A172 (cell line): ENCODE measurements at places on chromosomes 5 and 9.

GRCh38 chr5:33235304-33235703 is 205.5 kb upstream of the TARS1 start:
- DNase-seq: no peak

- DNase-seq: no peak
Measured at GRCh38 chr5:50655810-50656205, 10.6 kb upstream of the PARP8 start.

GRCh38 chr9:126952205-126952977 is 37.8 kb downstream of the RALGPS1 start:
- DNase-seq: no peak

GRCh38 chr5:42631241-42631640 is 125.4 kb upstream of the CCDC152 start:
- no peak for DNase-seq

DNA sequence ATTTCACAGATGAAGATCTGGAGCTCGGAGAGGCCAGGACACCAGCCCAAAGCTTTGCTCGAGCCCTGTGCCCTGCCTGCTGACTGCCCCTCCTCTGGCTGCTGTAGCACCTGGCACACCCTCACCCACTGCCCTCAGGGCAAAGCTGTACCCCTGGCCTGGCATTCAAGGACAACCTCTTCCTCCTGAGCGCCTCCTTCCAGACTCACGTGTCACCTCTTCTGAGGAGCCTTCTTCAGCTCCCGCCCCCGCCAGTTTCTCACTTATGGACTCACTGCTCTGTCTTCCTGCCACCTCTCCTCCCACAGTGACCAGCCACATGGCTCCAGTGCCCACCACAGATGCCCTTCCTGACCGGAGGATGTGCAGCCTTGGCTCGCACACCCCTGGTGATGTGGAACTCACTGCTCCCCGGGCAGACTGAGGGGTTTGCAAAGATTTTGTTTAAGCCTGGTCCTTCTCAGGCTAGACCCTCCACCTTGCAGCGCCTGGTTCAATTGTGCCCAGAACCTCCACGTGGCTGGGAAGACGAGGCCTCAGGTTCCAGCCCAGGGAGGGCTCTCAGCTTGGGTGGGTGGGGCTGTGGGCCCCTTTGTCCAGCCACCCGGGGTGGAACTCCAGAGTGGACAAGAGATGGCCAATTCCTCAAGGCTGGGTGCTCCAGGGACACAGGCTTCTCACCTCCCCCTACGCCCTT is 46.6 kb upstream of the PHYKPL start:
- no peak for DNase-seq

GRCh38 chr9:13281356-13282016 is 2.0 kb upstream of the MPDZ start:
- DNase-seq: no peak

- DNase-seq: peak; percentile 30
Measured at GRCh38 chr5:95900383-95900958, 61.2 kb downstream of the ELL2 start.

- DNase-seq: no peak
Measured at GRCh38 chr9:136847088-136847825, 2.0 kb upstream of the PHPT1 start.

DNA sequence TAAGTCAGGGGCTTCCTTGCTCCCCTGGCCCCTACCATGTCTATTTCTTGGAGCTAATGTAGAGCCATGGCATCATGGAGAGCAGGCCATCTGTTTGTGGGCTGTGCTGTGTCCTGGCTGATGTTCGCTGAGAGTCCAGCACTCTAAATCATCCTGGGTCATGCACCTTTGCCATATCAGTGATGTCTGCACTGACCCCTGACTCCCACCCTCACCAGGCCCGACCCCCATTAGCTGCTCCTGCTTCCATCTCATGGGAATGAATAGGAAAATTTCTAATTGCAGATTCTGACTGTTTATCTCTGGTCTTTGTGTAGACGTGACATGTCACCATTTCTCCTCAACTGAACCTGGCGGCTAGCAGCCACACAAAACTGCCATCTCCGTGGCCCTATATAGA is 236.9 kb downstream of the NSG2 start:
- no peak for DNase-seq

- no peak for DNase-seq
Measured at GRCh38 chr5:150777685-150778084, 872 bp upstream of the SMIM3 start.

- no peak for DNase-seq
Measured at GRCh38 chr5:73816656-73817420, 190.8 kb downstream of the ARHGEF28 start.

DNA sequence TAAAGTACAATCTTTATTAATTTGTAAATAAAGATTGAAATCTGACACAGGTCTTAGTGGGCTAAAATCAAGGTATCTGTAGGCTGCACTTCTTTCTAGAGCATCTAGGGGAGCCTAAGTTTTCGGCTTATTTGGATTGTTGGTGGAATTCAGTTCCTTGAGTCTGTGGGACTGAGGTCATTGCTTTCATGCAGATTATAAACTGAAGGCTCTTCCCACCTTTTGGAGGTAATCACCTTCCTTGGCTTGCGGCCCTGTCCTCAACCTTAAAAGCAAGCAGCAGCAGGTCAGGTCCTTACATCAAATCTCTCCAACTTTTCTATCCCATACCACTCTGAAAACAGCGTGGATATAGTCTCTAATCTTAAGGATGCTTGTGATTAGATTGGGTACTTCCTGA is 25.9 kb downstream of the MAT2B start:
- no peak for DNase-seq

GRCh38 chr9:100584951-100585350 is 7.1 kb downstream of the CAVIN4 start:
- no peak for DNase-seq

GRCh38 chr9:92265154-92265553 is 28.3 kb downstream of the IARS1 start:
- peak; percentile 24 for DNase-seq

DNA sequence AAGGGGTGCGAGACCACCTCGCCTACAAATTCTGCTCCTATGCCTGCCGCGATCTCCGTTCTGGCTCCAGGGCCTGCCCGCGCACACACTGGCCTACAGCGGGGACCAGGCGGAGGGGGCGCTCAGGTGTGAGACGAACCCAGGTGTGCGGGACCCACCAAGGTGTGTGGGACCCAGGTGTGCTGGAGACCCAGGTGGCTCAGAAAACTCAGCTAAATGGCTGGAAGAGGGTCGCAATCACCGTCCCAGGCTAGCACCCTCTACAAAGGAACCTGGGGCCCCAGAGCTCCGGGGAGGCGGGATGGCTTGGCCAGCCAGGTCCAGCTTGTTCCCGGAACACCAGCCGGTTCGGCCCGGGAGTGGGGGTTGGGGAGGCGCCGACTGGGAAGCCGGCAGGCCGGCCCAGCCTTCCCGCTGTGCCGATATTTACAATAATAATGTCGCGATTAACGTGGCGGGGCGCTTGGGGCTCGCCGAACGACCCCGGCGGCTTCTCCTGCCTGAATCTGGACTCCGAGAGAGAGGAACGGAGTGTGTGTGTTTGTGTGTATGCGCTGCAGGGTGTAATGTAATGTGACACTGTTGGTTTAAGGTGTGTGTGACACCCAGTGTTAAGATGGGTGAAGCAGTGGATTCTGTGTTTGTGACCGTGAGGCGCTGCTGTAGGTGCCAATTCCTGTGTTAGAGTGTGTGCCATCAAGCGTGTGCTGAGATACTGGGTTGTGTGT is 1.4 kb downstream of the PCDH1 start:
- DNase-seq: no peak

DNA sequence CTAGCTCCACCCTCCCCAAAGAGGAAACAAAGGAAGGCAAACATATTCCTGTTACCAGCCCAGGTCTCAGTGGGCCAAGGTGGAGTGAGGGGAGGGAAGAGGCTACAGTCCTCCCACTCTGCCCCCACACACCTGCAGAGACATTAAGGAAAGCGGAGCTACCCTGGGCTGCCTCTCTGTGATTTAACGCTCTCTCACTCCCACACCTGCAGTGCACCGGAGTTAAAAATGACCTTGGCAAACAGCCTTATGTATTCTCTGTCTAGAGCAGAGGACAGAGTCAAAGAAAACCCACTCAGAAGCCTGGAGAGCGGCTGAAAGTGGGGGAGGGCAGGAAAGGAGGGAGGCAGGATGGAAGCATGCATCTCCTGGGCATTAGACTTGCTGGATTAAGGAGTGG is 32.7 kb downstream of the KCNIP1 start:
- no peak for DNase-seq

- no peak for DNase-seq
Measured at GRCh38 chr9:81607593-81608288, 81.6 kb downstream of the TLE1 start.

GRCh38 chr9:136029556-136029955 is 65.5 kb downstream of the NACC2 start:
- no peak for DNase-seq

DNA sequence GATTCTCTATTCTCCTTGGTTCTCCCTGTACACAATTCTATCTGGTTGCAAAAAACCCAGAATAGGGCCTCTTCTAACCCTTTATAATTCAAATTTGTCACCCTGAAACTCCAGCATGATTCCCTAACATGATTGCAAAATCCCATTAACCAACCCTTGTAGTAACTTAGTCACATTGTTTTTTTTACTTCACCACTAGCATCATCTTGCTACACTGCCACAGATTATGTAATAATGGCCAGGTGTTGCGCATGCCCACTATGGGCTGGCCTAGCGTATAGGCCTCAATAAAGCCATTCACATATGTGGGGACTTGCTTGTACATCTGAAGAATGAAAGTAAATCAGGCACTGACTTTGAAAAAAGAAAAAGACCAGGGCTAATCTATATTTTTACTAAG is 25.7 kb downstream of the FAM170A start:
- DNase-seq: no peak

GRCh38 chr5:179616002-179616594 is 7.4 kb downstream of the HNRNPH1 start:
- no peak for DNase-seq

DNA sequence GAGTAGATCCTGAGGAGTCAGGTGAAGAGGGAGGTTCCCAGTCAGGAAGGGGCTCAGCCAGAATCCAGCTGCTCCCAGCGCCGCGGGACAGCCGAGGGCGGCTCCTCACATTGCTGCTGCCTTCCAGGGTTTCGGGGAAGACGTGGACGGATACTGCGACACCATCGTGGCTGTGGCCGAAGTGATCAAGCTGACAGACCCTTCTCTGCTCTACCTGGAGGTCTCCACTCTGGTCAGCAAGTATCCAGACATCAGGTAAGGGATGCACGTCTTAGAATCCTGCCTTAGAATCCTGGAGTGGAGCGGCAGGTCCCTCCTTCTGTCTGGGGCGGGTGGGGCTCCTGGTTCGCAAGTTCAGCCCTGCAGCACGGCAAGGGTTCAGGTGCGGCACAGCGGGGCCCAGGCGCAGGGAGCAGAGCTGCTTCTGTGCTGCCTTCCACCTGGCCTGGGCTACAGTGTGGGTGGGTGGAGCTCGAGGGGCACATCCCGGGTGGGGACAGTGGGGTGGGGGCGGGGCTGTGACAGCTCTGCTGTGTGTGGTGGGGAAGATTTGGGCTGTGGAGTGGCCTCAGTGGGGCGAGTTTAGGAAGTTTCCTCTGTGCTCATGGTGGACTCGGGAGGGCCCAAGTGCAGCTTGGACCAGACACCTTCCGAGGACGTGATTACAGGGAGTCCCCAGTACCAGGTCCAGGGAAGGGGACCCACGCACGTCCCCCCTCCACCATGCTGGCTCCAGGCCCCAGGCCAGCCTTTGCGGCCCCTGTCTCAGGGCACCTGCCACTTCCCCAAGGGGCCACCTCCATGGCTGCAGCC is 22.8 kb downstream of the EXOC3 start:
- no peak for DNase-seq

DNA sequence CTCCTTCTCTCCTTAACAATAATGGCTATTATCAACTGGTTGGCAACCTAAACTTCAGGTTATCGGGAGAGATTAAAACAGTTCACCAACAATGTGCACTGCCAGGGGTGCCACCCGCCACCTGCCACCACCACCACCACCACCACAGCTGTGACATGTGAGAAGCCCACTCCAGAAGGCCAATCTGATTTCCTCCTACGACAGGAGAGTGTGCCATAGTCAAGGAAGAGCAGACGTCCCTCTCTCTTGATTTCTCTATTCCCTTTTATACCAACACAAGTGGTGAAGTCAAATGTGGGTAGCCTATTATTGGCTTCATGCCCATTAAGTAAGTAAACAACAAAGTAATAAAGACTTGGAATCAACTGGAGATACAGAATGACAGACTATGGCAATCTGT is 22.4 kb downstream of the GNAQ start:
- DNase-seq: no peak

DNA sequence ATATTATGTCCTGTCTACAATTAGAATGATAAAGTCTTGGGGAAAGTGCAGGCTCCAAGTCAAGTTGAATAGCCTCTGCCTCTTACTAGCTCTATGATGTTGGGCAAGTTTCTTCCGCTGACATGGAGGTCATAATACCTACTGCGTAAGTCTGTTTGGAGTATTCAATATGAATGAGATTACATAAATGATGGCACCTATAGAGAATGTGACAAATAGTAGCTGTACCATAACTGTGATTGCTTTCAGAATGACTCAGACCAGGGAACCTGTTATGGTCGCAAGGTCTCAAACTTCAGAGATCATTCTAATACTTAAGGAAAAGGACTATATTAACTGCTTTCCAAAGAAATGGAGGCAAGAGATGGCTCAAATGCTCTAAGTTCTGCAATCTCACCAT is 94.0 kb upstream of the ABCA1 start:
- DNase-seq: no peak

GRCh38 chr9:84254972-84255371 is 85.6 kb downstream of the SLC28A3 start:
- DNase-seq: no peak

GRCh38 chr9:134372581-134373267 is 46.5 kb downstream of the RXRA start:
- DNase-seq: peak; percentile 75

DNA sequence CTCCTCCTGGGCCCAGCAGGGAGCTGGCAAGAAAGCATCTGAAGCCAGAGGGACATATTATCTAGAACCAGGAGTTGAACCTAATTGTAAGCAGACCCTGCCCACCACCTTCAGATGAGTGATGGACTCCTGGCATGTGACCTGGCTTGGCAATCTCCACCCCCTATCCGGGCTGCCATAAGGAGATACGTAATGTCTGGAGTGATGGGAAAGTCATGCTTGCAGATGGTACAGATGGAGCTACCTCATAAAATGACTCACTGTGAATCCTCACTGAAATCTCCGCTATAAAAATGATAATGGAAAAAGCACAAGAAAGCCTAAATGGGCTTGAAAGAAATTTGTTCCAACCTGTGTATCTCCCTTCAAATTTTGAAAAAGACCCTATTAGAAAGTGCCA is 157.5 kb downstream of the DMRT2 start:
- peak; percentile 80 for DNase-seq

DNA sequence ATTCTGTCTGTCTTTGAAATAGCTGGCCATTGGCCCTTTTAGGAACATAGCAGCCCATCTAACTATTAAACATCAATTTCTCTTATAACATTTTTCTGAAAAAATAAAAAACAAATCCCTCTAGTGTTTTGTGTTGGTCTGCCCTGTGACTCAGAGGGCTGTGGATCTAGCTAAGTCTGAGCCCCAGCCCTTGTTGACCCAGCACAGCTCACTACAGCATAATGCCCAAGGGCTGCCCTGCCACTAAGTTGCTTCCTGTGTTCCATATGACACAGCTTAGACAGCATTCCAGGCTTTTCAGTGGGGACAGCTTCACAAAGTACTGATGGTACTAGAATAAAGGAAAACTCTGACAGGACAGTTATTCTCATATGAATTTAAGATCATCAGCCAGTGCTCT is 136.0 kb downstream of the SCAMP1 start:
- peak; percentile 46 for DNase-seq
